ENCODE measurements at places on chromosomes 12 and 14. TPM values are rescaled to one million over a fixed set of nuclear protein-coding genes. Genes with fewer than 3 reads are reported as not detected.

GRCh38 chr14:59320763-59321625, 132.5 kb downstream of the DAAM1 start:
- H3K4me3 ChIP-seq = no peak overlapping the region
- peak overlapping the region; percentile 7 for H3K27ac ChIP-seq
- peaks cover 26% of the 10 kb centered on the region for H3K4me1 ChIP-seq
- H3K27me3 ChIP-seq = no peaks in the 10 kb centered on the region
- peaks cover 15% of the 10 kb centered on the region for H3K36me3 ChIP-seq

- H3K27ac ChIP-seq = no peak overlapping the region
- H3K4me1 ChIP-seq = no peaks in the 10 kb centered on the region
- no peaks in the 10 kb centered on the region for H3K36me3 ChIP-seq
- no peak for DNase-seq
These were observed 120.6 kb downstream of the TGFB3 start for GRCh38 chr14:75861161-75861621.

GRCh38 chr14:86331341-86331740, 801.4 kb downstream of the FLRT2 start:
- H3K27me3 ChIP-seq = no peaks in the 10 kb centered on the region
- H3K4me3 ChIP-seq = no peak overlapping the region
- DNase-seq = no peak
- H3K36me3 ChIP-seq = no peaks in the 10 kb centered on the region

DNA sequence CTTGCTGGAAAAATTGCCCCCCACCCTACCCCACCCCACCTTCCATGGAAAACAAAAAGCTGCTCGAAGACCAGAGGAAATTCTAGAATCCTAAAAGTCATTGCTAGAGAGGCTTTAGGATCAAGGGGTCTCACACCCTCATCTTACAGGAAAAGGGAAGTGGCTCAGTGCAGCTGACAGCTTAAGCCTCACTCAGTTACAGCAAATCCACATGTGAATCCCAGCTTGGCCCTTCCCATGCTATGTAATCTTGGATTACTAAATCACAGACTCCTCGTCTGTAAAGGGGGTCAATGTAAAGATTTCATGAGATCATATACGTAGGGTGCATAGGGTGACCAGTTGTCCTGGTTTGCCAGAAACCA, 25.9 kb downstream of the CMKLR1 start:
- no peak for DNase-seq
- no peaks in the 10 kb centered on the region for H3K27me3 ChIP-seq
- no peaks in the 10 kb centered on the region for H3K36me3 ChIP-seq
- H3K4me1 ChIP-seq = peaks cover 27% of the 10 kb centered on the region

The ATXN2 gene
- total RNA-seq = 23.3 TPM

The BHLHE41 gene
- 7.2 TPM for total RNA-seq
